ENCODE measurements at places on chromosomes 3 and 15. TPM values are rescaled to one million over a fixed set of nuclear protein-coding genes. Genes with fewer than 3 reads are reported as not detected.
A peak's percentile ranks its signal among the peaks of the same experiment; 100 is the strongest.

DNA sequence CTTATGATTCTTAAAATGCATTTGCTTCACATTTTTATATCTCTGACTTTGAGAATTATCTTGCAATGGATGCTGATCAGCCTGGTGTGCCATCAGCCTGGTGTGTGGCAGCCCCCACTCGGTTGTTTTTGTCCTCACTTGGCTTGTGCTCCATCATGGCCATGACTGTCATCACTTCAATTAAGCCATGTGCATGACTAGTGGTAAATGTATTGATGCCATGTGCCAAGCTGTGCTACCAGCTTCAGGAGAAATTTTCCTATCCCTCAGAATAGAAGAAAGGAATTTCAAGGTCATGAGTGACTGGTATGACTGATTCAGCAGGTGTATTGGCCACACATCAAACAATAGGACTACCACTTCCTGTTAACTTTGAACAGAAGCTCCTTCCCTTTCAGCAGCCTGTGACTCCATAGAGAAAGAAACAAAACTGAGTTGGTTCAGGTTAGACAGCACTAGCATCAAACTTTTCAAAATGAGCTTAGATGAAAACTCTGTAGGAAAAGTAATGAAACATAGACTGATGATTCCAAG lies 251.7 kb downstream of the GRM7 start:
- DNase-seq, result no peak

The UBE3A gene
- total RNA-seq, result 59.5 TPM

The MUSTN1 gene
- total RNA-seq, result 0.66 TPM

The SLCO2A1 gene
- total RNA-seq, result not detected

The TRIM69 gene
- 8.2 TPM for total RNA-seq

DNA sequence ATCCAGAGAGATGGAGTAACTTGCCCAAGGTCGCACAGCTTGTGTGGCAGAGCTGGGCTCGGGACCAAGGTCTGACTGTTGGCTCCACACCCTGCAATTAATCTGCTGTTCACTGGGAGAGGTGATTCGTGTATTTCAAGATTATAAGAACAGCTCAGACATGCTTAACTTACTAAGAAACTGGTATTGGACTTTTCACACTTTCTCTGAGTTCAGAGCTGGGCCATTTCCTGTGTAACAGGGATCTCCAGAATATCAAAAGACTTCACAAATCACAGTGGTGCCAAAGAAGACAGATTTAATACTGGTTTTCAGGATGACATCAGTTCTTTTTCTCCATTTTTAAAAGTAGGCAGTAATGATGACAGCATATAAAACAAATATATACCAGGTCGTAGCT lies 156.8 kb upstream of the UBE2E1 start:
- peak; percentile 41 for DNase-seq

GRCh38 chr3:31213869-31214486 lies 318.7 kb upstream of the STT3B start:
- peak; percentile 22 for DNase-seq

DNA sequence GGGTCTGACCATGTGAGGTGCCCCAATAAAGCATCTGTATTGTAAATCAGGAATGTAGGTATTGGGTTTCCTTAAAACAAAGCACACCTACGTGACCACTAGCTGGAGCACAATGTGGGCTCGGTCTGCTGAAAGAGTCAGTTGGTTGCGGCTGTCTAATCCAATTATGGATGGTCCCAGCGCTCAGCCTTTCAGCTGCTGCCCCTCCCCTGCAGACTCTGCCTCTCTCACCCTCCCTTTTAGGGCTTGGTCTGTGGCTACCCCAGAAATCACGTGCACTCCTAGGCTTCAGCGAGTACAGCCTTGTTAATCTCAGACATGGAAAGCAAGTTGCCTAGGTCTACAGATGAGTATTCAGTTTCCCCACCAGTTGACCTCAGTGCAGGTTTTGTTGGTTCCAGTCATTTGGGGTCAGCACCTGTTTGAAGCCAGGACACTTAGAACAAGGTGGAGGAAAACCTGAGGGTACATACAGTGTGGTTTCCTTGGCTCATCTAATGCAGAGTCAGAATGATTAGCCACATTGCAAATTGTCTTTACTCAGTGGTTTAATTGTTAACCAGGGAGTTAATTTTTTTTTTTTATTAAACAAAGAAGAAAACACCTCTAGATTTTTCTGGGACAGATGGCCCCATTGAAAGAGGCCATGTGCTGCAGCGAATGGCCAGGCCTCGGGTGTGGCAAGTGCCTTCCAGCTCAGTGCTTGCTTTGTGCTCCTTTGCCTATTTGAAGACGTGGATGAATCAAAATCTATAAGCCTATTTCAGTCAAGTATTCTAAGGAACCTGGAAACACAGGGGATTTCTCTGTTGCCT lies 137.7 kb downstream of the IGF1R start:
- no peak for DNase-seq

- peak; percentile 69 for DNase-seq
These were observed 873.1 kb downstream of the NSUN3 start for GRCh38 chr3:94935738-94936580.

The NPAP1 gene
- not detected for total RNA-seq

DNA sequence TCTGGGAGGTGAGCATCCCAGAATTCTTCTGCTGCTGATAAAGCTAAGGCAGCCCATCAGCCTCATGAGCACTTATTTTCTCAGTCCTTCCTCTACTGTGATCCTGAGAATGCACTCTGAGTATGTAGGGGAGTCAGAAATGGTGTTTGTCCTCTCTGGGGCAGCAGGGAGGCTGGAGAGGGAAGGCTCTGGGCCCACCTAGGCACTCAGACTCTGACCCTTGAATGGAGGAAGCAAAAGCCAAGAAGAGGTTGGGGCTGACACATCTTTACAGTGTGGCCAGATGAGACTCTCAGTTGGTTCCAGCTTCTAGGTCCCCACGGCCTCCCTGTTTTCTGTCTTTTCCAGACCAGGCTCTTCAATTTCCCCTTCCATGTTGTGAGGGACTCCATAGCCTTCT lies 36.1 kb upstream of the BLM start:
- DNase-seq, result no peak

The RASSF1 gene
- 20.0 TPM for total RNA-seq

GRCh38 chr3:184241447-184242296 lies 7.1 kb downstream of the ALG3 start:
- no peak for DNase-seq

DNA sequence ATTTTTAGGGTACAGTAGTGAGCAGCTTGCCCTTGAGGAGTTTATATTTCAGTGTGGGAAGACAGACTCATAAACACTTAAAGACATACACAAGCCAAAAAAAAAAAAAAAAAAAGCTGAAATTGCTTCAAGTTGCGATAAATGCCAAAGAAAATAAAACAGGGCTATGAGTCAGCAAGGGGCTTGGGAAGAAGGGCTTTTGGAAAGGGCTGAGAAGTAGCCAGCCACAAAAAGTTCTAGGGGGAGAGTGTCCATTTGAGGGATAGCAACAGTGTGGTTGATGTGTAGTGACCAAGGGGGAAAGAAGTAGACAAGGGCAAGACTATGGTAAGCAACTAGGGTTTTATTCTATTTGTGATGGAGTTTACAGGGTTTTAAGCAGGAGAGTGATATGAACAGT lies 185.5 kb downstream of the ADAMTS9 start:
- DNase-seq, result no peak

DNA sequence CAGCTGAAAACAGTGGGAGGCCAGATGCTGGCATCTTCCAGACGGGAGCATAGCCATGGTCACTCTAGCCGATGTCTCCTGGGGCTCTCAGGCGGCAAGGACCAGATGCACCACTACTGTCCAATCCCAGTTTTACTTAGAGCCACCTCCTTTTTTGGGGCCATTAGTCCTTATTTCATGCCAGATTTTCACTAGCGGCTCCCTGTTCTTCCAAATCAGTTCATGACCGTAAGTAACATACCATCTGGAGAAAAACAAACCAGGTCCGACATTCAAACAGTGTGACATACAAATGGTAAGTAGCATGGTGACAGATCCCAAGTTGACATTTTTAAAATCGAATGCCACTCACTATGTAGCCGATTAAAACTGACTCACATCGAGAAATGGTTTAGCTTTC lies 4.1 kb upstream of the MAP6D1 start:
- DNase-seq, result no peak

The LCTL gene
- not detected for total RNA-seq

- no peak for DNase-seq
These were observed 512.6 kb upstream of the ADAMTS9 start for GRCh38 chr3:65200310-65200970.

The C3orf49 gene
- not detected for total RNA-seq

- DNase-seq, result no peak
These were observed 60.3 kb upstream of the TRA2B start for GRCh38 chr3:185998136-185998535.

DNA sequence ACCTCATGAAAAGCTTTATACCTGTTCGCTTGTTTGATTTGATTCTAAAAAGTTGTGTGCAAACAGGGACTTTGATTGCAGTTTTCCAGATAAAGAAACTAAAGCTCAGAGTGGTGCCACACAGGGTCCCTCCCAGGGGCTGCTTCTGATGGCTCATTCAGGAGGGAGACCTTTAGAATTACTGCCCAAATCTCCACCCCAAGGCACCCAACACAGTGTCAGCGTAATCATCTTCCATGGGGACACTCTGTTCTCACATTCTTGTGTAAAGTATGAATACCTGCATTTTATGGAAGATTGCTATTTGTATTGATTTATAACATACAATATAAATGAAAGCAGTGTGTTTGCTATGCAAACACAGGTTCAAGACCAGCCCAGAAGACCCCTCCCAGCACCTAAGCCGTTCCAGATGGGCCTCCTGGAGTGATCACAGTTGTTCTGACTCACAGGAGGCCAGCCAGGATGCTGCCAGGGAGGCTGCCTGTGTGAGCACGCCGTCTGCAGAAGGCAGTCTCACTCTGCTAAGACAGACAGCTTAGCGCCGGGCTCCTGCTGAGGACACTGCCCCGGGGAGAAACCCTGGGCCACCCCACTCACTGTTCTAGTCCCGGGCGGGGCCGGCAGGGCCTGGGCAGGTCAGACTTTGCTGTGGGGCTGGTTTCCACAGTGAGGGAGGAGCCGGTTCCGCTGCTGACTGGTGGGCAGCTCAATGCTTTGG lies 185.6 kb downstream of the FAM43A start:
- DNase-seq, result peak; percentile 89

DNA sequence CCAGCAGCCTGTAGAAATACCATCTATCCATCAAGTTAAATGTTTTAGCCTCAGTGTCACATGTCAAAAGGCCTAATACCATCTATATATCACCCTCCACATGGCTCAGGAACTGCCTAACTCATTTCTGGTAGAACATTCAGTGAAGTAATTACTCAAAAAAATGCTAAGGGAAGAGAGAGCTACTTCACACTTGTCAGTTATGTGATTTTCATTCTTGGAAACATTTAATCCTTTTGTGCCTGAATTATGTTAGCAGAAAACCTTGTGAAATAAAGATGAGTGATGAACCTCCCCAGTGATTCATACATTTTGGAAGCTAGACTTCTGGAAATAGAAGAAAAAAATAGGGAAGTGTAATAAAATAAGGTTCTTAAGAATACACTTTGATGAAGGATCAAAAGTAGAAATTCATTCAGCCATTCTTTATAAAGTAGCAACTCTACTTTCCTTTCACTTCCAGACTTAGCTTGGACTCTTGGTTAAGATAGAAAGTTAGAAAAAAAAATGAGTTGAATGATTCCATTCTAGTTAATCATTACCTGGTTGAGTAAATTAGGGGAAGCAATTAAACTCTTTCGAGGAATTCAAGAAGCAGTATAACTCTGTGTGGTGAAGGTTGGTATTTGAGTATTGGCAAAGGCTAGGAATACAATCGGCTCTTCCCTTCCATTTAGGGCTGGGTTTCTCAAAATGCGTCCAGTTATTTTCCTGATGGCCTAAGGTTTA lies 3.6 kb downstream of the OTOL1 start:
- peak; percentile 51 for DNase-seq

The GABRR3 gene
- total RNA-seq, result not detected

Data from PC-3 (cell line).